Stimulated activated naive CD8-positive, alpha-beta T cell treated with anti-CD3 and anti-CD28 coated beads, Interleukin-15, amount 100 ng/mL, for 72 hours (primary cell): ENCODE measurements at places on chromosomes 16 and 17.

GRCh38 chr16:66918803-66919568 lies at the start of gene CDH16:
TSS of gene CDH16 (minus strand) at chr16:66918885. CDS start at chr16:66918065, 820 bp downstream.
- DNase-seq = no peak

DNA sequence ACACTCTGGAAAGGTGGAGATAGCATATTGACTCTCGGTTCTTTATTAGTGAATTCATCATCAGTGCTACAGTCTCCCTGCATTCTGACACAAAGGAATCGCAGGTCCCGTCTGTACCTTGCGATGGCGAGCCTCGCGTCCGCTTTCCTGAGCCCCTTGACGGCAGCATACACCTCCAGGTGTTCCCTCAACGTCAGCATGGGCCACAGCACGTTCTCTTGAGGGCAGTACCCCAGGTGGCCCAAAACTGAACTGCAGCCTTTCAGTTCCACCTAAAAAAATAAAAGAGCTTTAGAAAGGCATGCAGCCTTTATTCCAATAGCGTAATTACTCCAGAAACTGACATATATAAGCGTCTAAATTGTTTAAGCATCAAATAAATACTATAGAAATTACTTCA lies 24.2 kb upstream of the ABCA9 start:
- no peak for DNase-seq

GRCh38 chr17:76920364-76921139 lies 52.3 kb downstream of the MGAT5B start:
- no peak for DNase-seq

DNA sequence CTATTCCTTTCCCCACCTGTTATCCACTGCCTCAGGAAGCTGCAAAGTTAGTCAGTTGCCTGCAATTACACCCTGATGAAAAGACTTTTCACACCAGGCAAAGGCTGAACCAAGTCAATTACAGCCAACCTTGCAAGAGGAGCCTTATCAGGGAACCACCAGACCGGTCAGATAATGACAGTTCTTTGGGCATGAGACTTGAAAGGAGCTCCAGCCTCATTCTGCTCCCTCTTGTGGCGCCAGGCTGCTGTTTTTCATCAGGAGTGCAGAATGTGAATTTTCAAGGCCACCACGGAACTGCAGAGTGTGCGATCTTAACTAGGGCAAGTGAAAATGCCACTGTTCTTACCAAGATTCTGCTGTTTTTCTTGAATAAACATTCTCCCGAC lies 22.5 kb downstream of the DNAI2 start:
- DNase-seq = no peak

DNA sequence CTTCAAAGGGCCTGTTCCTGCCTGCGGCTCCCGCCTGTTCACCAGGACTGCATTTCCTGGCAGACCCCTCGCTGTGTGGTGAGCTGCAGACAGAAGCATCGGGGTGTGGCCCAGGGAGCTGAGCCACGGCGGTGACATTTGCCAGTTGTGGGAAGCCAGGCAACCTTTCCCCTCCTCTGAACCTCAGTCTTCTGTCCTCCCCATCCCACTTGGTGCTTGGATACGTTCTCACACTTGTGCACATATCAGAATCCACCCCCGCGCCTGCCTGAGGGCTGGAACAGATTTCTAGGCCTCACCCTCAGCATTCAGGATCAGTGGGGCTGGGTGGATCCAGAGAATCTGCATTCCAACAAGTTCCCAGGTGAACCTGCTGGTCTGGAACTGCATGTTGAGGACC lies 63.5 kb downstream of the CRISPLD2 start:
- DNase-seq = no peak

GRCh38 chr17:19304209-19304608 lies 58.3 kb downstream of the B9D1 start:
- no peak for DNase-seq

DNA sequence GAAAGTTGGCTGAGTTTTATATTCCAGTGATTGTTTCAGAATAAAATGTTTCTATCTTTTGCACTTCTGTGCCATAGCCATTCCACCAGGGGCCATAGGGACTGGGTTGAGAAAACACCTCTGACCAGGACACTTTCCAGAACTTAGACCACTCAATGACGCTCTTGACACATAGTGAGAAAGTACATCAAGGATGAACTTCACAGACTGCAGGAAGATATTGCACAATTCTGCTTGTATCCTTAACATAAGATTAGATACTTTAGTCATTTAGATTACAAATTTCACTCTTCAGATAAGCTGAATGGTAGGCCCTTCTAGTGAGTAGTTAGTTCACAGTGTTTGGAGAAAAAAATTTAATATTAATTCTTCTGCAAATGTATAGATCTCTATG lies 13.0 kb upstream of the MPHOSPH6 start:
- no peak for DNase-seq

DNA sequence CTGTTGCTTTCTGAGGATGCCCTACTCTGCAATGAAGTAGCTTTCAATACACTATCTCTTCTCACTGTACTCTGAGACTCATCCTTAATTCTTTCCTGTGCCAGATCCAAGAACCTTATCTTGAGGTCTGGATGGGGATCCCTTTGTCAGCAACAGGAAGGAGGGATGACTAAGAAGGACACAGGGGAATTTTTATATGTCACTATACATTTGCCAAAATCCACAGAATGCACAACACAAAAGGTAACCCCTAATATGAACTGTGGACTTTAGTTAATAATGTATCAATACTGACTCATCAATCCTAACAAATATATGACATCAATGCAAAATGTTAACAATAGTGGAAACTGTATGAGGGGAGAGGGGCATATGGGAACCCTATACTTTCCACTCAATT lies 4.7 kb upstream of the RBBP6 start:
- DNase-seq = no peak

DNA sequence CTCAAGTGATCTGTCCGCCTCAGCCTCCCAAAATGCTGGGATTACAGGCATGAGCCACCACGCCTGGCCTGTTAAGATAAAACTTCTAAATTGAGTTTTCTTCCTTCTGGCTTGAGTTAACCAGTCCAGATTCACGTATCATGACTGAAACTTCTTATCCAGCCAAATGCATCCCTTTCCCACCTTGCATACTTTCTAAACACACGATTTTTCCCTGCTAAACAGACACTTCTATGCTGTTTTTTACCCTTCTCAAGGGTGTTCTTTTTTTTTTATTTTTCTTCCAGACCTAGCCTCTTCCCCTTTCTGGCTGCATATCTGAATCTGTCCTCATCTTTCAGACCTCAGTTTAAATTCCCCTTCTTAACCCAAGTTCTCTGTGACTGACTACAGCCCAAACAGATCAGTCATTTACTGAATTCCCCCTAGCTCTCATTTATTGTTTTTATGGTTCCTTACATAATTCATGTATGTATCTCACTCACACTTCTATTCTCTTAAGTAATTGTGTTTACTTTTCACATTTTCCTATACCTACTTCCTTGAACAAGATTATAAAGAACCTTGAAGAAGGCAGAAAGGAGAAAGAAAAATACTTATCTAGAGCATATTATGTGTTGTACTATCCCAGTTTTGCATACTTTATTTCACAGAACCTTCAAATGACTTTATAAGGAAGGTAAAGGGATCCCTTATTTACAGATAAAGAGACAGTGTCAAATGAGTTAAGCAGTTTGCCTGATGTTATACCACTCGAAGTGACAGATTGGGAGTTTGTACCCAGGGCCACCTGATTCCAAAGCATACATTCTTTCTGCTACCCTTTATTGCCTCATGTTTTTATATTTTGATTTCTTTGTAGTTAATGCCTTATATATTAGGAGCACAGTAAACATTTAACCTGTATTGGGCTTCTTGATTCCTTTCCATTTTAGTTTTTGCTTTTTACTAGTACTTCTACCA lies 5.2 kb downstream of the EVI2B start:
- DNase-seq = no peak

DNA sequence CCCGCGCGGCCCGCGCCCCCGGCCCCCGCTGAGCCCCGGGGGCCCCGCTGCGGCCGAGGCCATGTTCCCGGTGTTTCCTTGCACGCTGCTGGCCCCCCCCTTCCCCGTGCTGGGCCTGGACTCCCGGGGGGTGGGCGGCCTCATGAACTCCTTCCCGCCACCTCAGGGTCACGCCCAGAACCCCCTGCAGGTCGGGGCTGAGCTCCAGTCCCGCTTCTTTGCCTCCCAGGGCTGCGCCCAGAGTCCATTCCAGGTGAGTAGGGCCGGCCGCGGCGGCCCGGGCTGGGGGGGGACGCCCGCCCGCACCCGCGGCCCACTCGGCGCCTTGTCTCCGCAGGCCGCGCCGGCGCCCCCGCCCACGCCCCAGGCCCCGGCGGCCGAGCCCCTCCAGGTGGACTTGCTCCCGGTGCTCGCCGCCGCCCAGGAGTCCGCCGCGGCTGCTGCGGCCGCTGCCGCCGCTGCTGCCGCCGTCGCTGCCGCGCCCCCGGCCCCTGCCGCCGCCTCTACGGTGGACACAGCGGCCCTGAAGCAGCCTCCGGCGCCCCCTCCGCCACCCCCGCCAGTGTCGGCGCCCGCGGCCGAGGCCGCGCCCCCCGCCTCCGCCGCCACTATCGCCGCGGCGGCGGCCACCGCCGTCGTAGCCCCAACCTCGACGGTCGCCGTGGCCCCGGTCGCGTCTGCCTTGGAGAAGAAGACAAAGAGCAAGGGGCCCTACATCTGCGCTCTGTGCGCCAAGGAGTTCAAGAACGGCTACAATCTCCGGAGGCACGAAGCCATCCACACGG lies 504 bp downstream of the MAZ start:
- peak; percentile 77 for DNase-seq

- DNase-seq = no peak
Measured at GRCh38 chr16:68954911-68955635, 111.7 kb downstream of the TANGO6 start.

DNA sequence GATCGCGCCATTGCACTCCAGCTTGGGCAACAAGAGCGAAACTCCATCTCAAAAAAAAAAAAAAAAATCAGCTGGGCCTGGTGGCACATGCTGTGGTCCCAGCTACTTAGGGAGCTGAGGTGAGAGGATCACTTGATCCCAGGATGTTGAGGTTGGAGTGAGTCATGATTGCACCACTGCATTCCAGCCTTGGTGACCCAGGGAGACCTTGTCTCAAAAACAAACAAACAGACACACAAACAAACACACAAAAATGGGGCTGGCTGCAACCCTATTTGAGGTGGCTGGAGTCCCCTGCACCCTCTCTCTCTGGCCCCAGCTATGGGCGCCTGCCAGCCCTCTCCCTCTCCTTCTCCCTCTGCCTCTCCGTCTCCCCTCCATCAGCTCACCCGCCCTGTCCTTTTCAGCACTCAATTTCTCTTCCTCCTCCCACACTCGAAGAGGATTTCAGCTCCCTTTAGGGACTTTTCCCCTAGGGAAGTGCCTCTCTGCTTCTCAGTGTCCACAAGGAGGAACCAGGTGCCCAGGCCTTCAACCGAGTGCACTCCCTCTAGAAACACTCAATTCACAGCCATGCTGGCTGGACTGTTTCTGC lies 17.5 kb upstream of the TFAP4 start:
- no peak for DNase-seq

DNA sequence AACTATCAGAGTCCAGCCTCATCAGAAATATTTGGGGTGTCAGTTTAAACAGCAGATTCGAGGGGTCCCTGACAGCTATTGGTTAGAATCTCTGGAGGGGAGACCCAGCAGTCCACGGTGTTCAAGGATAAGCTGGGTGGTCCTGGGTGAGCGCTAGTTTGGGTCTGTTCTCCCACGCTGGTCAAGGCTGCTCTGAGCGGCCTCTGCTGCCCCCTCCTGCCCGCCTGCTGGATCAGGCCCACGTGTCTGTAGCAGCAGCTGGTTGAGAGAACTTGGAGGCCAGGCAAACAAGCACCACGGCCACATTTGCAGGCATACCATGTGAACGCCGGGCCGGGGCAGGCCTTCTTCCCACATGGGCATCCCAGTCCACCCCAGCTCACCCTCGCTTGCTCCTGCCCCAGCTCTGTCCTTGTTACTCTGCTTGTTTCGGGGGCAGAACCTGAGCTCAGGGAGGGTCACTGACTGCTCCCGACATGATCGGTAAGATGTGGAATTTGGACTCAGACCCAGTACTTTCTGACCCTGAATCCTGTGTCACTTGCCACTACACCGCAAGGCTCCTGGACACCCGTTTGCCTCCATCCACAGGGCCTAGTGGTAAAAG lies 7.4 kb downstream of the FOXF1 start:
- no peak for DNase-seq

- DNase-seq = no peak
Measured at GRCh38 chr17:16171613-16172012, 43.7 kb downstream of the NCOR1 start.

DNA sequence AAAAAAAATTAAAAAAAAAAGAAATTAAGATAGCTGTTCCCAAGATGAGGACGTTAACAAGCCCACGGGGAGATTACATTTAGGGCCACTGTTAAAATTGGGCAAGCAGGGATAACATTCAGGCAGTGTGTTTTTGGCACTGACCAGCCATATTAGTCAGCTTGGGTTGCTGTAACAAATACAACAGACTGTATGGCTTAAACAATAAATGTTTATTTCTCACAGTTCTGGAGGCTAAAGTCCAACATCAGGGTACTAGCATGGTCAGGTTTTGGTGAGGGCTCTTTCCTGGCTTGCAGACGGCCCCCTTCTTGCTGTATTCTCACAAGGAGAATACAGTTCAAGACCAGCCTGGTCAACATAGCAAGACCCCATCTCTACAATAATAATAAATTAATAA lies 31.3 kb downstream of the ARSG start:
- no peak for DNase-seq

- no peak for DNase-seq
Measured at GRCh38 chr16:88908307-88908706, 41.8 kb upstream of the PABPN1L start.

- DNase-seq = no peak
Measured at GRCh38 chr16:85574672-85575475, 38.2 kb upstream of the GSE1 start.

GRCh38 chr16:49443576-49443975 lies 70.0 kb downstream of the C16orf78 start:
- DNase-seq = no peak

- DNase-seq = no peak
Measured at GRCh38 chr16:14087590-14088154, 16.6 kb downstream of the MRTFB start.
